Stomach (tissue), 19 donors: ENCODE measurements at places on chromosomes 5 and 9. TPM values are rescaled to one million over a fixed set of nuclear protein-coding genes. Genes with fewer than 3 reads are reported as not detected.

Gene HARS2
- 66.5 TPM for total RNA-seq

- H3K27me3 ChIP-seq: no peaks in the 10 kb centered on the region
- no peaks in the 10 kb centered on the region for H3K4me1 ChIP-seq
- no peak overlapping the region for H3K27ac ChIP-seq
- H3K36me3 ChIP-seq: peaks cover 30% of the 10 kb centered on the region
- no peak overlapping the region for H3K4me3 ChIP-seq
Measured at GRCh38 chr9:92208693-92209524, 84.6 kb downstream of the IARS1 start.

GRCh38 chr5:54611290-54611951, 93.9 kb downstream of the SNX18 start:
- H3K36me3 ChIP-seq: no peaks in the 10 kb centered on the region
- H3K4me3 ChIP-seq: no peak overlapping the region
- H3K27me3 ChIP-seq: no peaks in the 10 kb centered on the region
- no peak for DNase-seq
- no peak overlapping the region for H3K27ac ChIP-seq

DNA sequence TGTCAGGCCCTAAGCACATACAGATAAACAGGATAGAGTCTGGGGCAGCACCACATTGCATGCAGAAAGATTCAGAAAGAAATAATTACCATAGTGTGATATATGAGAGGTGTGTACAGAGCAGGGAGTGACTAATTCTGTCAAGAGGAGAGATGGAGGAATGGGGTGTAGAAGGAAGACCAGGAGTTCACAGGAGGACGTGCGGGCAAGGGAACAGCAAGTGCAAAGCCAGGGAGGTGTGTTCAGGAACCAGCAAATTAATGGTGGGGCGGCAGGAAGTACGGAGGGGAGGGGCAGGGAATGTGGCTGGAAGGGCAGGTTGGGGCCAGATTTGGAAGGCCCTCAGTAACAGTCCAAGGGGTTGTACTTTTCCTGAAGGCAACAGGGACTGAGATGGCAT, 17.4 kb downstream of the EGR1 start:
- H3K27ac ChIP-seq: no peak overlapping the region
- H3K4me1 ChIP-seq: no peaks in the 10 kb centered on the region
- no peak overlapping the region for H3K4me3 ChIP-seq

Gene GHR
- 0.87 TPM for total RNA-seq
